Psoas muscle (tissue), 8 donors: ENCODE measurements at places on chromosomes 11 and 22. TPM values are rescaled to one million over a fixed set of nuclear protein-coding genes. Genes with fewer than 3 reads are reported as not detected.

DNA sequence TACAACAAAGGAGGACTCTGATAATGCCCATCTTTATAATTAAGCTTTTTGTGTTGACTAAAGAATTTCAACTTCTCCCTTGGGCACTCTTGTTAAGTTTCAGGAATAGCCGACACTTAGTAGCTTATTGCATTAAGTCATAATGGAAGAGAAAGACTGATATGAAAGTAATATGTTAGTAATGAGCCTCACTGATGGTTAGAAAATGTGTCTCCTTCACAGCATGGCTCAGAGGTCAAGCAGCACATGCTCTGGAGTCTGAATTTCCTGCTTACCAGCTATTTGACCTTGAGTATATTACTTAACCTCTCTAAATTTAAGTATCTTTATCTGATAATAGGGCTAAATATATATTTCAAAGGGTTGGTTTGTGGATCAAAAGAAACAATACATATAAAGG, 39.0 kb downstream of the PDGFD start:
- no peak for DNase-seq

GRCh38 chr22:46672731-46673130, 52.5 kb downstream of the GRAMD4 start:
- no peak for DNase-seq

GRCh38 chr11:78074756-78075155, 4.9 kb downstream of the NDUFC2 start:
- DNase-seq, result no peak

GRCh38 chr11:113698515-113698914, 7.6 kb downstream of the TMPRSS5 start:
- DNase-seq, result no peak

DNA sequence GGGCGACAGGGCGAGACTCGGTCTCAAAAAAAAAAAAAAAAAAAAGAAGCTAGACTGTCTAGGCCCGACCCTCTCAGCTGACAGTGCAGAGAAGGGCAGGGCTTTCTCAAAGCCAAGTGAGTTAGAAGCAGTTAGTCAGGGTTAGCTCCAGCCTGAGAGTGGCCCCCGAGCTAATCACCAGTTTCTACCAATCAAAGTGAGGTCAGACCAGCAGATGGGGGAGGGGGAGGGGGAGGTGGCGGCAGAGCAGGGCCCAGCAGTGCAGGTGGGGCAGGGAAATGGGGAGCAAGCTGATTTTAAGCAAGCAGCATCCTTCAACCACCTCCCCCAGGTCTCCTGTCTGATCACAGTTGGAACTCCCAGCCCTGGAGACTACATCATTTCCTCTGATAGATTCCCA, 55.3 kb upstream of the PRR5 start:
- DNase-seq, result no peak

DNA sequence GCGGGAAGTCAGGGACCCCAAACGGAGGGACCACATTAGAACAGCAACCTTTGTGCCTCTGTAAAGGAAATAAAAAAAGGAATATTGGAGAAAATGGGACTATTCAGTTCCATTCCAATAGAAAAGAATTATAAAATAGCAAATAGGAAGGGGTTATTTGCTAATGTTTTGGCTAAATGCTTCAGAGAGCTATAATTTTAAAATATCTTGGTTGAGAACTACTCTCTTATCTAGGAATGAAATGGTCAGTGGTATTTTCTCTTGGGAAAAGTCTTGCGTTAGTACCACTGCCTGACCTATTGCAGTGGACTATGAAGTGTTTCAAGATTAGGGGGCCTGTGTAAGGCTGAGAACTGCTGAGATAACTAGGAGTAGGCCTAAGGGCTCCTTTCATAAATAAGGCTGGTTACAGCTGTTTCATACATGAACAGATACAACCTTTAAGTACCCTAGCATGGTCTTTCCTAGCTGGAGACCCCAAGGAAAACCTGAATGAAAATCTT, 6.9 kb upstream of the WEE1 start:
- no peak for DNase-seq

- DNase-seq, result peak; percentile 85
Measured at GRCh38 chr22:50270666-50271394, 650 bp upstream of the MAPK11 start.

- DNase-seq, result no peak
Measured at GRCh38 chr22:47061226-47061625, 298.8 kb downstream of the TBC1D22A start.

- no peak for DNase-seq
Measured at GRCh38 chr11:15780382-15780781, 576.0 kb downstream of the SOX6 start.

GRCh38 chr11:70948855-70949531, 303.4 kb downstream of the SHANK2 start:
- DNase-seq, result no peak

- DNase-seq, result no peak
Measured at GRCh38 chr22:46696614-46697013, 41.4 kb downstream of the CERK start.

DNA sequence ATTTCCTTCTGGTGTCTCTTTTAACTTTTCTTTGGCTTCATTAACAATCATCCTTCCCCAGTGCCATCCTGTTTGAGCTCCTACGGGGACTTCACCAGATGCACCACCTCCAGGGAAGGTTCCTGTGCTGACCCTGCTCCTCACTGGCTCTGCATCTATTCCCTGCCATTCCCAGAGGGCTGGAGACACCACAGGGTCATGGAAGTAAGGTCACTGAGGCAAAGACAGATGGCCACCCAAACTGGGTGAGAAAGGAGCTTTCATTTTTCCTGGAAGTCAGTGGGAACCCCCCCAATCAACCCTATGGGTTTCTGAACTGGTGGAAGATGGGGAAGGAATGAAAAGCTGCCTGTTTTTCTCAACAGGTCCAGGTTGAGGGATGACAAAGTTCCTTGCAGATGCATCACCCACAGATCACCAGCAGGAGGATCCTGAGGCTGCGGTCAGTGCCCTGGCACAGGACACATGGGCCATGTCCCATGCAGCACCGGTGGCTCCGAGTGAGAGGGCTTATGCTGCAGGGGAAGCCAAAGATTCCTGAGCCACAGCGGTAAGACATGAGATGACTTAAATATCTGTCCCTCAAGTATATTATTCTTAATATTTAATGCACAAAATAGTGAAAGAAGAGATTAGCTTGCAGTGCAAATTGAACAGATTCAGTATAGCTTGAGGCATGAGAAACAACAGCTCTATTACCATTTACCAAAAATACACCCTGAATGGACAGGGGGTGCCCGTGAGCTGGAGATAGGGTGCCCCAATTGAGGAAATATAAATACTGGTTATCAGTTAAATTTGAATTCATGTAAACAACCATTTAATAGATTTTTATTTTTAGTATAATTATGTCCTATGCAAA, 73.0 kb upstream of the VPREB1 start:
- DNase-seq, result no peak

DNA sequence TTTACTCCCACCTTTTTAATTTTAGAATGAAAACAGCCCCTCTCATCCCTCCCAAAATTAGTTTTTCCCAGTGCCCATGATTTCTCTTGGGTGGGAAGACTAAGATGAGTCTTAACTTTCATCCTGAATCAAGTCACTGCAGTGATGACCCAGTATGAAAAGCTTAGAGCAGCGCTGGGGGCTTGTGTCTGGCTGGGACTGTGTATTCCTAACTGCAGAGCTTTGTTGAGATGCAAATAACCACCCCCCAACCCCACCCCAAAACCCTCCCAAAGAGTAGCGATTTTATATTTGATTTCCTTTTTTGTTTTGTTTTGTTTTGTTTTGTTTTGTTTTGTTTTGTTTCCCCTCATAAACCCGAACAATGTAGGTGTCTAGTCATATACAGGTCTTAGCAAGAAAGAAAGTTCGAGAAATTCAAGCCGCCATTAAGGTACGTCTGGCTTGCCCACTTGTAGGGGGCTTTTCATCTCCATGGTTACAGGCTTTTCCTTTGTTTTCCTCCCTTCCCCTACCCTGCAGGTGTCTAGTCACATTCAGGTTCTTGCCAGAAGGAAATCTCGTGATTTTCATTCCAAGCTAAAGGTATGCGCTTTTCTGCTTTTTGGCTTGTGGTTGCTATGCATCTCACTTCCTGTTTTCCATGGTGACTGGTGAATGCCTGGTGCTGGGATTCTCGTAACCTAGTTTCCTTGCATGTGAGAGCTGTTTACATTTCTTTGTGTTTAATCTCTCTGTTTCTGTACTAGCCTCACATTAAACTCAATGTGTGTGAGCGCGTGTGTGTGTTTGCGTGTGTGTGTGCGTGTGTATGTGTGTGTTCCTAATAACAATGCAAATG, 144.6 kb upstream of the RASSF10 start:
- no peak for DNase-seq

GRCh38 chr11:32173977-32174376, 83.1 kb downstream of the RCN1 start:
- no peak for DNase-seq

DNA sequence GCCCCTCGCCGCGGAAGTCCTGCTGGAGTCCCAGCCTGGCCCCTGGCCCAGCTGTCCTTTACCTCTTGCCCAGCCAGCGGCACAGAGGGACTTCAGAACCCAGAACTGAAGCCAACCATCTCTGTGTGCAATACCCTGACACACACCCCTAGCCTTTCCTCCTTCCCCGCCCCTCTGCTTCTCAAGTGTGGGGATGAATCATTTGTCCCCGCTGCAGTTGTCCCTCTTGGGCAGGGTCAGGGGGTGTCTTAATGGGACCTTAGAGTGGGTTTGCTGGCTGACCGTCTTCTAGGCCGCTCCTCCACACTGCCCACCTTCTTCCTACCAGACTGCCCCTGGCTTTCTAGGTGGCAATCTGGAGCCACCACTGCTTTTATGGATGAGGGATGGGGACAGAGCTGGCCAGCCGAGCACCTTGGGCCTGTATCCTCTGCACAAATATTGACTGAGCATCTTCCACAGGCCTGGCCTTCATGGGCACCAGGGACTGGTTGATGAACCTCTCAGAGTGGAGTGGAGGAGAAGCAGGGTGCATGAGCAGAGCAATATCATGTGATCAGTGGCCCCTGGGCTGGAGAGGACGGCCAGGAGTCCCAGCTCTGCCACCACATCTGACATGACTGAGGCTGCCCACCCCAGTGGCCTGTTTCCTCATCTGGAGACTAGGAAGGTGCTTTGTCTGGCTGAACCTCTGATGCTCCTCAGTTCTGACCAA, 668 bp upstream of the CHST1 start:
- no peak for DNase-seq

DNA sequence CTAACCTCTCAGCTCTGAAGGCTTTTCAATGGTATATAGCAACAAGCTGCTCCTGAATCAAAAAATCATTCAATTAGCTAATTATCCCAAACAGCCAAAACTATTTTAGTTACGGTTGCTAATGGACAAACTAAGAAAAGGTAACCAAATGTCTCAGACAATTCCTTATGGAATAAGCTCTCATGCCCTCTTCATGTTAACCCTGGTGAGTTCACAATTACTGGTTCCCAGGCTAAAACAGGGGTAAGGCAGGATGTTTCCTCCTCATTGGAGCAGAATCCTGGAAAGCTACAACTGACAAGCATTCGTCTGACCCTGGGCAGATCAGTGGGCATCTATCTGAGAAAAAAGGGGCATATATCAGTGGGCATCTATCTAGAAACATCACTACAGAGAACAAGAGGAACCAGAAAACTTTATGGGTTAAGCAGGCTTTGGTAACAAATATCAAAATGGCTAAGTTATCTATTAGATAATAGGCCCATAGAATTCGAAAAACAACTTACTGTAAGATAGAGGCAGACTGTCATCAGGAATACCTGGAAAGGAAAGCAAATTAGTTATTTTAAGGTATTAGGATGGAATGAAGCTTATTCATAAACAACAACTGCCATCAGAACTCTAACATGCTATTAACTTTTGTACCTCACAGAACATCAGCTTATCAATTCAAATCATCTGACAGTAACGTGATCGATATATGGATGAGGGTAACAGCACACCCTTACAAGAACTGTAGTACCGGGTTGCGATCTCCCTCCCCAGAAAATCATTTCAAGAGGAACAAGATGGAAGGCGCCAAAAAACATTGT, 14.8 kb upstream of the WDR74 start:
- DNase-seq, result no peak

GRCh38 chr11:44367452-44367851, 57.5 kb upstream of the ALX4 start:
- no peak for DNase-seq

OR9G1 gene
- polyA plus RNA-seq, result not detected

POU2AF3 gene
- 0.65 TPM for polyA plus RNA-seq

LARGE1 gene
- polyA plus RNA-seq, result 25.9 TPM

LIF gene
- 0.14 TPM for polyA plus RNA-seq

GRAP2 gene
- 0.33 TPM for polyA plus RNA-seq

SNX32 gene
- not detected for polyA plus RNA-seq

OR8G5 gene
- polyA plus RNA-seq, result not detected

LZTR1 gene
- 30.8 TPM for polyA plus RNA-seq
